ENCODE measurements at places on chromosomes 7 and 10.

DNA sequence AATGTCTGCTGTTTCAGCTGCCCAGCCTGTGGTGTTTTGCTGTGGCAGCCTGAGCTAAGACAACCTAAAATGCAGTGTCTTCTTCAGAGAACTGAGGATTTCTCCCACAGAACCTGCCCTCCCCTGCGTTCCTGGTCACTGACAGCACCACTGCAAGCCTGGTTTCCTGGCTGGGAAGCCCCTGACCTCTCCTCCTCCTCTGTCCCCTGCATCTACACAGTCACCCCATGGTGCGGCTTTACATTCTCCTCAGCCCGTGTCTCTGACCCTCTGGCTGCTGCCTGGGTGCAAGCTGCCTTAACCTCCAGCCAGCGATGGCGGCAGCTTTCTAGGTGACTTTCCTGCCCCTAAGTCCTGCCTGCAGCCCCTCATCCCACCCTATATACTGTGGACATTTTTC is 337.3 kb upstream of the ZNF32 start:
- no peak for DNase-seq

DNA sequence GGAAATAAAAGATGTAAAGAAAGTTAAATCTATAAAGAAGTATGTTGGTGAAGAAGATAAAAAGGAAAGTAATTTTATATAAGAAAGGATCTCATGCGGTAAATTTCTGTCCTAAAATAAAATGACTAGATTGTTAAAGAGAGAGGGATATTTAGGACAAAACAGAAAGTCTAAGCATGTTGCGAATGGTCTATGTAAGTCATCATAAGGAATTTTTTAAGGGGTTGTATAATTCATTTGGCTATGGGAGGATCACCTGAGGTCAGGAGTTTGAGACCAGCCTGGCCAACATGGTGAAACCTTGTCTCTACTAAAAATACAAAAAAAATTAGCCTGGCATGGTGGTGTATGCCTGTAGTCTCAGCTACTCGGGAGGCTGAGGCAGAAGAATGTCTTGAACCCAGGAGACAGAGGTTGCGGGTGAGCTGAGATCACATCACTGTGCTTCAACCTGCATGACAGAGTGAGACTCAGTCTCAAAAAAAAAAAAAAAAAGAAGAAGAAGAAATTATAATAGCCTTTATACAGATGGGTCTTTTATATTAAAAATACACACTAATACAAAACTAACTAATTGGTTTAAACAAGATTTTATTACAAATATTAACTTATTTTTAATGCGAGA is 294.3 kb downstream of the MAGI2 start:
- DNase-seq, result no peak

GRCh38 chr10:70765794-70766594 is 19.2 kb downstream of the TBATA start:
- no peak for DNase-seq

DNA sequence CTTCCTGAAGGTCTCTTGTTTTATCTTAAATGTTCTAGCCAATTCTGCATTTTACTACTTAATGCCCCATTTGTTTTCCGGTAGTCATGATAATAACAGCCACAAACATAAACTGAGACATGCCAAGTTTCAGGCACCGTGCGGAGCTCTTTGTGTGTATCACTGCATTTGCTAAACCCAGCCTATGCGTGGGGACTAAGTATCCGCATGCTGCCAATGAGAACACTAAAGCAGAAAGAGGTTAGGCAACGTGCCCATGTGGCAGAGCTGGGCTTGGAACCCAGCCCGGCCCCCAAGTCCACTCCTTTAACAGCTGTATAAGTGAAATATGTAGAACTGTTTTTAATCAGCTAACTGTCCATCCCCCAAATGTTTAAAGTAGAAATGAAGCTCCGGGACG is 54.1 kb downstream of the SLIT1 start:
- no peak for DNase-seq

DNA sequence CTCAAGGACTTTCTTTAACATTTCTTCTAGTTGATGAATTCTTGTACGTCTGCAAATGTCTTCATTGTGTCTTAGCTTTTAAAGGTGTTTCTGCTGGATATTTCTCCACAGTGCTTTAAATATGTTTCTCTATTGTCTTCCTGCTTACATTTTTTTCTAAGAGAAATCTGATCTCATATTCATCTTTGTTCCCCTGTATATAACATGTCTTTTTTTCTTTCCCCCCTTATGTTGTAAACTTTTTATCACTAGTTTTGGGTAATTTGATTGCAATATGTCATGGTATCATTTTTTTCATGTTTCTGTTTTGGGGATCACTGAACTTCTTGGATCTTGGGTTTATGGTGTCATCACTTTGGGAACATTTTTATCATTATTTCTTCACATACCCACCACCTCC is 7.5 kb downstream of the RBAK start:
- DNase-seq, result no peak

- no peak for DNase-seq
These were observed 62.7 kb upstream of the IGFBP3 start for GRCh38 chr7:45983720-45984255.

- DNase-seq, result no peak
These were observed 253.6 kb downstream of the STK31 start for GRCh38 chr7:23963461-23964165.

DNA sequence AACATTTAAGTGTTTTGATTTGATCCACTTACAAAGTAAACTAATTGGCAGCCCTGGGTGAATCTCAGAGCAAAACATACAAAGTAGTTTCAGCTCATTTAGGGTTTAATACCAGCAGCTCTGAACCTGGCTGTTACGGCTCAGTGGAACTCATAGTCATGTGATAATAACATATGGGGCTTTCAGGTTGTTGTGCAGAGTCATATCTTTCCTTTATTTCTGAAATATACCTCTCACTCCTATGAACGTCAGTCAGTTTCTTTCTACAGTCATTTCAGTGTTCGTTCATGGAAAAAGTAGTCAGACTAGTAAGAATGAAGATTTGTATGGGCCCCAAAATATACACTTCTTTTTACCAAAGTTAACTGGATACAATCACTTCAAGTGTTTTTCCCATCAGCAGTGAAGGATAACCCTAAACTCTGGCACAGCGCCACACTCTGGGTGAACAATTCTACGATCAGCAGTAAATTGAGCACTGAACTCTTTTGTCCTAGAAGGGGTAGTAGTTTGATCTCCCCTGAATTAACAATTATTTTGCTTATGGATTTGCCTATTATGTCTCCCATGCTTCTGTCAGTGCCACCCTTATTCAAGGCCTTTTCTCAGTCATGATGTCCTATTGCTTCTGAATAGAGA is 218.6 kb downstream of the THSD7A start:
- DNase-seq, result no peak

DNA sequence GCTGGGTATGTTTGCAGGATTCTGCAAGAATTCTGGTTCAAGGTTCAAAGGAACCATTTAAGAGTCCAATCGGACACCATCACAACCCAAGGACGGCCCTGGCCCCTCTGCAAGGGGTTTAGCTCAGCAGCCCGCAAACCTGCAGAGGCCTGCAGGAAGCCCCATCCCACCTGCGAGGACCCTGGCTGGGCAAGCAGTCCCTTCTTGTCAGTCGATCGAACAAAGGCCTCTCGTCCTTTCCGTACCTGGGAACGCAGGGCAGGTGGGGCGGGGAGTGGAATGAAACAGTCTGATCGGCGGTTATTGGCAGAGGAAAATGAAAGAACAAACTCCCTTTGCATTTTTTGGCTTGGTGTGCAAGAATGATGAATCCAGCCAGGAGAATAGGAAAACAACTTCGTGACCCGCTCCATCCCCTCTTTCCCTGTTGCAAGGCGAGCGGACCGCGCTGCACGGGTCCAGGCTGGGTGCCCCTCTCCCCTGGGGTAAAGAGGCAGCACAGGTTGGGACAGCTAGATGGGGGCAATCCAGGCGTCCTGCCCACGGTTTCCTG is 73.7 kb downstream of the INSIG1 start:
- DNase-seq, result no peak

Measured in activated T-helper 1 cell treated with anti-CD3 and anti-CD28 coated beads, Interleukin-2, amount 50 U/mL, for 16 hours (primary cell).